ENCODE measurements at places on chromosomes 16 and 17.

GRCh38 chr17:2053380-2054261, 1.3 kb upstream of the HIC1 start:
- peak; percentile 58 for DNase-seq

- peak; percentile 84 for DNase-seq
These were observed 3.4 kb downstream of the MAP2K3 start for GRCh38 chr17:21287703-21288449.

- no peak for DNase-seq
These were observed 50.5 kb upstream of the MTMR4 start for GRCh38 chr17:58564971-58565370.

- no peak for DNase-seq
These were observed 157.9 kb downstream of the WWOX start for GRCh38 chr16:78257376-78257728.

GRCh38 chr16:21997697-21998480, 3.0 kb downstream of the PDZD9 start:
- DNase-seq: no peak

DNA sequence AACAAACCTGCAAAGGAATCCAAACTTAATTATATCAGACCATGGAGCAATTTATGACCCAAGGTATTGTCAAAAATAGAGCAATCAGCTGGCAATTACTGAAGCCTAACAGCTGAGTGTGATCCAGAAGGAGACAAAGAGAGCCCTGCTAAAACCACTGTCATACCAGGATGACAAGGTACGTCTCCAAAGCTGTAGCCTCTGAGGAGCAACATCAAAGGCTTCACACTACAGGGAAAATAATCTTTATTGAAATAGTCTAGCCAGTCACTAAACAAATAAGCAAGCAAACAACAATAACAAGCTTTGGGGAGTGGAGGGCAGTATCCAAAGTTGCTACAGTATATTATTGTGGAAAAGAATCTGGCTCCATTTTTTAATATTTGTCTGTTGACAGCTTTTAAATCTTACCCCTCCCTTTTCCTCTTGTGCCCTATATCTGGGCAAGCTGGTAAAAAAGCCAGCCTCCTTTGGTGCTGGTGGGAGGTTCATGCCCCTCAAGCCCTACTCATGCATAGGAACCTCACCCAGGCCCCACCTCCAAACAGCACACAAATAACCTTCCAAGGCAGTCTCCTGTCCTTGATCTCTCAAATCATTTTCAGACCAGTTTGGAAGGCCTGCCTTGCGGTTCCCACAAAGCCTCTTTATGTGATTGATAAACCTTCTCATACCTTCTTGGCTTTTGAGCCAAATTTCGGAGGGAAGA, 73.7 kb downstream of the ITFG1 start:
- no peak for DNase-seq

DNA sequence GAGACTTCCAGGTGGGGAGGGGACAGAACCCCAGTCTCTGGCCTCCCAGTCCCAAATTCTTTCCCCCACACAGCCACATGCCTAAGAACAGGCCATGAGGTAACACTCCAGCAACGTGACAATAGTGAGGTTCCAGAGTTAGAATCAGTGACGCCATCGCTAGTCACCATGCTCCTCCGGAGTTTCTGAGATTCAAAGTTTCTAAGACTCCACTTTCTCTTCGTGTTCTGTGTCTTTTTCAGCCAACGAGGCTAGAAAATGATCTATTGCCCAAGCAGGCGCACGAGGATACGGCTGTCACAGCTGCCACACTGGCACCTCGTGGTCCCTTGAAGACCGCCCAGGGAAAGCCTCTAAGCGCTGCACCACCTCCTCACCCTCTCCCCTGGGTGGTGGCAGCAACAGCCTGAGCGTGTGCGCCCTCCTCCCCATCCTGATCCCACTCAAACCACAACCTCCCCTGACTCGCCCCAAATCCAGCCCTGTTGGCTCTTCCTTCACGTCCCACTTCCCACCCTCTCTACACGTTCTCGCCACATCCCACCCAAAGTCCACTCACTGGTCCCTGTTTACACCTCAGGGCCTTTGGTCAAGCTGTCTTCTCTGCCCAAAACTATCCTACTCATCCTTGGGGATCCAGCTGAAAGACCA, 1.0 kb downstream of the MCRIP1 start:
- DNase-seq: no peak

- no peak for DNase-seq
These were observed 5.0 kb downstream of the TAX1BP3 start for GRCh38 chr17:3663102-3664011.

DNA sequence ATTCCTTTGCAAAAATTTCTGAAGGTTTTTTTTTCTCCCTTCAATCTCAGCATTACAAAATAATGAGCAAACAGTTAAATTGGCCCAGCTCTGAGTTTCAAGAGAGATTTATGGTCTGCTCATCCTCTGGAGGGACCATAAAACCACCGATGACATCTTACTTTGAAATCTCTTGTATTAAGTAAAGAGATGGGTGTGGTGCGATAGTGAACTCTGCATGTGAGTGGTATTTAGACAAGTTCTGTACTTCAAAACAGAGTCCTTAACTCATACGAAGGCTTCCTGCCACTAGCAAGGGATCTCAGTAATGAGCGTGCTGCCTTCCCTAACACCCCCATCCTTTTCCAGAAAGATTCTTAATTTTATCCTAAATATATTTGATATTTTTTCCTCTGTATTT, 2.1 kb downstream of the FAM20A start:
- DNase-seq: no peak

GRCh38 chr17:63434951-63435571, 11.0 kb downstream of the CYB561 start:
- peak; percentile 67 for DNase-seq

DNA sequence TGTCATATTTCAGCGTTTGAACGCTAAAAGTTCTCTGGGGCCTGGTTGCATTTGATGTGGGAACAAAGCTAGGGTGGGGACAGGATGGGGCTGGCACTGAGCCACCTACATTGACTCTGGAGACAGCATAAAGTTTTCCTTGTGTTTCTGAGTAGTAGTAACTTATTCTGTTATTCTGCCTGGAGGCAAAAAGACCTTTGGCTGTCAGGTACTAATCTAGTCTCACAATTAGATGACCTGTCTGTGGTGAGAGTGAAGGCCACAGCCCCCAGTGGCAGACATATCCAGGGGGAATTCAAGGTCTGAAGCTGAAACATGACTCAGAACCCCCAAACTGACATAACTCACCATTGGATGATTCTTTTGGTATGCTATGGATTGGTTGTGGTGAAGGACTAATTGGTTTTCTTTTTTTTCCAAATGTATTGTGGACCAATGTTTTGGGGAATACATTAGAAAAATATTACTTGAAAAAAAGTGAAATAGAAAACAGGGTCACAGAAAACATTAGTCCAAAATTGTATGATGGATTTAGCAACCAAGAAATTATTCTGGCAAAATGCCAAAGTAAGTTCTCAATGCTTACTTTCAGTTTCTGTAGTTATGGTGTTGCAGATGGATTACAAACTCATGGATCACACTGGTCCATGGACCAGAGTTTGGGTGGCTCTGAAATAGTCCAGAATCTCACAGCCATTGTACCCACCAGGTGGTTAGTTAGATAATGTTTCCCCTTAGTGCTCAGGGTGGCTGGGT, 10.5 kb upstream of the SALL1 start:
- DNase-seq: no peak

DNA sequence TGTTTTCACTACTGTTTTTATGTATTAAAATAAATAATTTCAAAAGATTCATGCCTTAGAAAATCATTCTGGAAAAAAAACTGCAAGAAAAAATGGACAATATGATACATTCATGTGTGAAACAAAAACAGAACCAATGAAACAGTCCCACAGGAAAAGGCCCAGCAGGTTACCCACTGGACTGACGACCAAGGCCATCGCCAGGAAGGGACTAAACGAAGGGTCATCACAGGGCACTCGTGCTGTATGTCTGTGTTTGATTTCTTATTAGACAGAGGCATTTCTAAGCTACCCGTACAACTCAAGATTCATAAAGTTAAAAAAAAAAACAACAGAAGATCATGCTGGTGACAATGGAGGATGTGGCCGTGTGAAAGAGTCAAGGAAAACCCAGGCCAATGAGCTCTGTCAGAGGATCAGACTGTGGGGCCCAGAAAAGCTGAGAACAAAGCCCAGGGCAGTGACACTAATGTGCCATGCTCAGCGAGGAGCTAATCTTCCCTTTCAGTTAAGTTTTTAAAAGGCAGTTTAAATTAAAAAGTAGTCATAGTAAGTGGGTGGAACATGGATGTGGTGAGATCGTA, 31.8 kb downstream of the NSMCE1 start:
- no peak for DNase-seq

DNA sequence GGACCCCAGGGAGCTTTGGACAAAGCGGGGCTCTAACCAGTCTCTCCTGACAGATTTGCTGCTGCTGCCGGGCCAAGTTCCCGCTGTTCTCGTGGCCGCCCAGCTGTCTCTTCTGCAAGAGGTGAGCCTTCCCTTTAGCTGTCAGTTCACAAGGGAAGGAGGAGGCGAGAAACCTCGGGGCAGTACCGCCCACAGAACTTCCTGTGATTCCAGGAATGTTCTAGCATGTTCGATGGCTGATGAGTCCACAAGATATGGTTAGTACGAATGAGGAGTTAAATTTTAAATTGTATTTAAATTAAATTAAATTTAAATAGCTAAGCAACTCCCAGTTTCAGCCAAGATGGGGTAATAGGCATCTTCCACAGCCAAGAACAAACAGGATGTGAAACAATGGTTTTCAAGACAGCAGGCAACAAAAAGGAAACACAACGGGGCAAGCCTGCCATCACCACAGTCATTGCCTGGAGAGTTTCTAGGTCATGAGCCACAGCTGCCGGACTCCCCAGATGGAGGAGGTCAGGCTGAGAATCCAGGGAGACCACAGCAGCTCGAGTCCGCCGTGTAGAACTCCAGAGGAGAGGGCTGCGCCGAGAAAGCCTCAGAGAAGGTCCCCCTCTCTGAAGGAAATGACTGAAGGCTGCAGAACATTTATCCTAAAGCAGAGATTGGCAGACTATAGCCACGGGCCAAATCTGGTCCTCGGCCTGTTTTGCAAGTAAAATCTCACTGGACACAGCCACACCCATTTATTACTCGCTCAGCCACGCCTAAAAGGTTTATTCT, 9.5 kb upstream of the TCF25 start:
- peak; percentile 20 for DNase-seq

GRCh38 chr16:67459861-67460150, 21.2 kb downstream of the ATP6V0D1 start:
- DNase-seq: no peak

GRCh38 chr16:70589998-70590471, 56.3 kb upstream of the IL34 start:
- no peak for DNase-seq

DNA sequence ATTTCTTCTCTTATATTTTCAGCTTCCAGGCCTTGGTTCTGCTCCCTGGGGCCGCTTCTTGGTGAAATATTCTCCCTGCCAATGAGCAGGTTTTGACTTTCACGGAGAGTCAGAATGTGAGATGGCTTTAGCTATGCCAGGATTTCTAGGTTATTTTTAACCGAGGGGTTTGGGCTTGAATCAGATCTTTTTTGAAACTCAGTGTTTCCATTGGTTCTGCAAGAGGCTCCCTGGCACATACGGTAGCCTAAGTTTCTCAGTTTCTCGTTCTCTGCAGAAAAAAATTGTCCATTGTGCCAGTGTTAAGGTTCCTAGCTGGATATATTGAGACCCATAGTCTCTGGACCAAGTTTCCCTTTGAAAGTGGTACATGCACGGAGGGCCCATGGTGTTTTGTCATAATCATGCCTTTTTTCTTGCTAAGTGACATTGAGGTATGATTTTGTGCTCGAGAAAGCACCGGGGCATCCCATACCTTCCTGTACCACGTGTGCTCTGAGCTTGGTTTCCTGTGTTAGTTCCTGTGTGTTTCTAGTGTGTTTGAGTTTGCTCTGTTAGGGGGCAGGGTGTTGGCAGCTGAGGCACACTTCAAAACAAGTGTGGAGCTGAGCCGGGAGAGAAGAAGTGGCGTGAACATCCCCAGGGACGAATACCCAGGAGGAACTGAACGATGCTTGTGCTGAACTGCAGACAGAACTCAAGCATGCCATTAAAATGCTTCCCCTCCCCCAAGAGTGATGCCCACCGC, 127.2 kb downstream of the HS3ST3B1 start:
- DNase-seq: no peak

DNA sequence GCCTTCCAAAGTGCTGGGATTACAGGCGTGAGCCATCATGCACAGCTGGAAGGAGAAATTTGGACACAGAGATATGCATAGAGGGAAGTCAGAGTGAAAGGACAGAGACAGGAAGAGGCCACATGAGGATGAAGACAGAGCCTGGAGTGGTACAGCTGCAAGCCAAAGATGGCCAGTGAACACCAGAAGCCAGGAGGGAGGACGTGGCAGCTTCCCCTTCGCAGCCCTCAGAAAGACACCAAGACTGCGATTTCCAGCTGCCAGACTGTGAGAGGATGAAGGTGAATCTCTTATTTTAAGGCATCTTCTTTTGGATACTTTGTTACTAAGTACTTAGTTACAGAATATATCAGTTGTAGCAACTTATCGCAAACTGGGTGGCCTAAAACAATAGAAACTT, 60.5 kb upstream of the PLCG2 start:
- DNase-seq: no peak

GRCh38 chr16:87854907-87855683, 14.2 kb downstream of the SLC7A5 start:
- no peak for DNase-seq

GRCh38 chr16:19639986-19640421, 78.0 kb downstream of the KNOP1 start:
- no peak for DNase-seq

DNA sequence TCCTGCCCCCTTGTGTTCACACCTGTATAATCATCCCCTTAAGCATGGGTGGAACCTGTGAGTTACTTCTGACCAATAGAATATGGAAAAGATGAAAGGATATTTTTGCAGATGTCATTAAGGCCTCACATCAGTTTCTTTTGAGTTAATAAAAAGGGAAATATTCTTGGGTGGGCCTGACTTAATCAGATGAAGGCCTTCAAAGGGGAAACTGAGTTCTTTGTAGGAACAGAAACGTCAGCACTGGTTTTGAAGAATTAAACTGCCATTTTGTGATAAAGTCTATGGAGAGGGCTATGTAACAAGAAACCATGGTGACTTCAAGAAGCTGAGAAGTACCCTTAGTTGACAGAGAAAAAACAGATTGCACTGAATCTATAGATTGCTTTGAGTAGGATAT, 168.7 kb upstream of the CNTNAP4 start:
- DNase-seq: no peak

Data from midbrain (tissue), 1 donor.